ENCODE measurements at places on chromosomes 3 and 15.

DNA sequence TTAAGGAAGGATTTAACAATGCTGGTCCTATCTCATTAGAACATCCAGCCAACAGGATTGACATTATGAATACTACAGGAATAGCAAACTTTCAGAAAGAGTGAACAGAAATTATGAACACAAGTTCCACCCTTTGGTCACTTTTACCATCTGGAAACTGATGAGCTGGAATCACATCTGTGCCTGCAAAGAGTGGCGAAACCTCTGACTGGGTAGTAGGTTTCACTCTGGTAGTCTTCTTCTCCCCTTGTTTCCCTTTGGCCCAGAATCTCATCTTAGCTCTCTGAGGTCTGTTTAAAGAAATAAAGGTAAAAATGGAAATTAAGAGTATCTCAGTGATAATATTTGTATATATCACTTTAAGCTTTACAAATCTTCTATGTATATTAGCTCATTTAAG, 73.1 kb downstream of the NR2E3 start:
- DNase-seq, result no peak

GRCh38 chr3:63855333-63855940, 8.2 kb downstream of the THOC7 start:
- no peak for DNase-seq

GRCh38 chr3:198046120-198046857, 86.3 kb downstream of the LMLN start:
- DNase-seq, result no peak

GRCh38 chr3:135329479-135329878, 534.4 kb downstream of the EPHB1 start:
- no peak for DNase-seq

DNA sequence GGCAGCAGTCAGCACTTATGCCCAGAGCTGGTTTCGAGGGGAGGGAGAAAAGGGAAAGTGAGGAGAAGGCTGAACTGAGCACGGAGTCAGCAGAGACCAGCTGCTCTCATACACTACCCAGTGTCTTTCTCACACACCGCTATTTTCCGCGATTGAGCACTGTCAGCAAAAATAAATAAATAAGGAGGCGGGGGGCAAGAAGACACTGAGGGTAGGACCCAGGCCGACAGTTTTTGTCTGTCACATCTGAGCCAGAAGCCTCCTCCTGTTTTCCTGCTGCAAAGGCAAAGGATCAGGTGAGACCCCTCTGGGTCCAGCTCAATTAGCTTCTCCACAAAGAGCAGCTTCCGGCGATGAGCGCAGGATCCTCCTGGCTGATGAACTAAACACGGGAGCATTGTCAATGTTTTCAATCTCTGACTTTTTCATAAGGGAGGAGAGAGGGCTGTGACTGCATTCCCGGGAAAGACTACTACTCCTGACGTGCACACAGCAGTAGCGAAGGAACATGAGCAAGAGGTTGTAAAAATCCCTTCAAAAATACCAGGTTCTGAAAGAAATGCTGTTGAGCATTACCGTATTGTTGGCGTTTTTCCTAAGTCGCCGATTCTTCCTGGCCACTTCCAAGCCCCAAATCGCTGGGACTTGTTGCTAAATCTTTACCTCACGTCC, 1.3 kb downstream of the FRMD5 start:
- DNase-seq, result peak; percentile 53

- DNase-seq, result no peak
These were observed 20.6 kb downstream of the RBMS3 start for GRCh38 chr3:29301332-29302019.

DNA sequence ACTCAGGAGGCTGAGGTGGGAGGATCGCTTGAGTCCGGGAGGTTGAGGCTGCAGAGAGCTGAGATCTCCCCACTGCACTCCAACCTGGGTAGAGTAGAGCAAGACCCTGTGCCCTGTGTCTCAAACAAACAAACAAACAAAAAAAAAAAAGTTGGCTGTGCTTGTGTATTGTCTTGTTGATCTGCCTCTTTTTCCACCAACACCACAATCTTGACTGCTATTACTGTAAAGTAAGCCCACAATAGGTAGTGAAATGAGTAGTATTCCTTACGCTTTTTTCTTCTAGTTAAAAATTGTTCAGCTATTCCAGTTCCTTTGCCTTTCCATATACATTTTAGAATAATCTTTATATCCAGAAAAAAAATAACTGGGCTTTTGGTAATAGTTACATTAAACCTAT, 35.5 kb downstream of the PTH1R start:
- no peak for DNase-seq

DNA sequence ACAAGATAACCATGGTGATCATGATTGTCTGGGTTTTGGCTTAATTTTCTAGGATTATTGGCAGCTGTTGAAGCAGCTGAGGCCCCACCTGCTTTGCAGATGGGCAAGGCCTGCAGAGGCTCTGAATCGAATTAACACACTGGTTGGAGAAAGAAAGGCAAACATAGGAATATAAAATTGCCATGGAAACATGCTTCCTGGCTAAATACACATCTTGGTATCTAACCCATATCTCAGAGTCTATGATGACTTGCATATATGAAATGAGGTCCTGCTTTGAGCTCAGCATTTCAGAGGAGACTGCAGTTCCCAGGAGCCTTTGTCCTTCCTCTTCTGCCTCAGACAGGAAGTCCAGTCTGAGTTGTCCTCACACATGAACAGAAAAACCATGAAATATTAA, 24.3 kb upstream of the SV2B start:
- peak; percentile 7 for DNase-seq

DNA sequence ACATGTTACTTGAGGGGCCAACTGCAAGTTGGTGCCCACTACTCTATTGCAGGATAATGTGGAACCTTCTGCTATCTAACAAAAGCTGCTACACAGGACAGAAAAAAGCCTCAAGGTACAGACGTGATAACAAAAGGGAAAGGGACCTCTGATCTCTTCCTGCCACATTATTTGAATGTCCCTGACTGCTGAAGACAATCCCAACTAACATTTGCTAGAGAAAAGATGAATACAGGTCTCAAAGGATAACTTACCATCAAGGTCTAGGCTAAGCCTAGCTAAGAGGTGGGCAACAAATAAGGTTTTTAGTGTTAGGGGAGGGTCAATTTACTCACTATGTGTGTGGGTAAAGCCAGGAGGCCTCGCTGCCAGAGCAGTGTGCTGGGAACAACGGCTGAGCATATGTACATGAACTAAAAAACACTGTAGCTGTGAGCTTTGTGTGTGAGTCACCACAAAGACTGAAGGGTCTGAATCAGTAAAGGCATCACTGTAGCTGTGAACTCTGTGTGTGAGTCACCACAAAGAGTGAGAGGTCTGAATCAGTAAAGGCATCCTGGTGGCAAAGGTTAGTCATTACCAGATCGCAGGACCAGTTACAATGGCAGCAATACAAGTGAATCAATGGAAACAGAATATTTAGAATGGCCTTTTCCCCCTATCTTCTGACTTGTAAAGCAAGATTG, 111.7 kb downstream of the LMLN start:
- DNase-seq, result no peak

- DNase-seq, result no peak
These were observed 45.9 kb downstream of the FAM43A start for GRCh38 chr3:194731506-194732073.

DNA sequence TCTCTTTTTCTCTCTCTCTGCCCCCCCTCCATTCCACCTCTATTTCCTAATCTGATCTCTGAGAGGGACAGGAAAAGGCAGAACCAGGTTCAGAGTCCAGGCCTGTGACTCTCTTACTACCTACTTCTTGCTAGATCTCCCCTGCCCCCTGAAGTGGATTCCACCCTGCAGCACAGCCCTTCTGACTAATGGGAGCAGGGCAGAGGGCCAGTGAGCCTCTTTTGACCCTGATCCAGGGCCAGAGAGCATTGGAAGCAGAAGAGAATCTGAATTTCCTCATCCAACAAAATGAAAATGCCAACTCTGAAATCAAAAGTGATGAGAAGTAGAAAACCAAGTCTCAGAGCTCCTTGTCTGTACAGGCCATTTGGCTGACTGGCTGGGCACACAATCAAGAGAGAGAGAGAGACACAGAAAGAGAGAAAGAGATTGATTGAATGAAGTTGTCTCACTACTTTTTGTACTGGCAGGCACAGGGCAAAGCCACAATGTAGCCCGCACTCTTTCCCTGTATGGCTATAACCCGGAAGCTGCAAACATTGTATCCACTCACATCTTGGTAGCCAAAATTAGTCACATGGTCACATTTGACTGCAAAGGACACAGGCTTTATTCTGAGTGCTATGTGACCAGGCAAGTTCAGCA, 31.6 kb upstream of the GLCE start:
- DNase-seq, result no peak

Measured in NCI-H1092 treated with DMSO at 0.1 percent for 48 hours (cell line).